ENCODE measurements at places on chromosomes 6 and 20.

DNA sequence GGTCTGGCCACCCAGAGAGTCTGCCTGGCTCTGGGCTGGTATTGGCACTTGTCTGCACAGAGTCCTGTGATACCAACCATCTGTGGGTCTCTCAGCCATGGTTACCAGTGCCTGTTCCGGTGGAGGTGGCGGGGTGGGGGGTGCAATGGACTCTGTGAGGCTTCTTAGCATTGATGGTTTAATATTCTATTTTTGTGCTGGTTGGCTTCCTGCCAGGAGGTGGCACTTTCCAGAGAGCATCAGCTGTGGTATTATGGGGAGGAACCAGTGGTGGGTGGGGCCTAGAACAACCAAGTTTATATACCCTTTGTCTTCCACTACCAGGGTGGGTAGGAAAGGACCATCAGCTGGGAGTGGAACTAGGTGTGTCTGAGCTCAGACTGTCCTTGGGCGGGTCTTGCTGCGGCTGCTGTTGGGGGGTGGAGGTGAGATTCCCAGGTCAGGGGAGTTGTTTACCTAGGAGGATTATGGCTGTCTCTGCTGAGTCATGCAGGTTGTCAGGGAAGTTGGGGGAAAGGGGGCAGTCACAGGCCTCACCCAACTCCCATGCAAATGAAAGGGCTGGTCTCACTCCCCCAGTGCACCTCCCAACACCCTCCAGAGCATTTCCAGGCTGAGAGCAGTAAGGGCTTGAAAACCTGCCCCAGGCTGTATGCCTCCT is 117.5 kb downstream of the FLRT3 start:
- no peak for DNase-seq

- no peak for DNase-seq
Observed at GRCh38 chr20:60268491-60268890, 310.3 kb downstream of the CDH26 start.

GRCh38 chr6:32298632-32299336 is 72.9 kb downstream of the TSBP1 start:
- DNase-seq, result no peak

DNA sequence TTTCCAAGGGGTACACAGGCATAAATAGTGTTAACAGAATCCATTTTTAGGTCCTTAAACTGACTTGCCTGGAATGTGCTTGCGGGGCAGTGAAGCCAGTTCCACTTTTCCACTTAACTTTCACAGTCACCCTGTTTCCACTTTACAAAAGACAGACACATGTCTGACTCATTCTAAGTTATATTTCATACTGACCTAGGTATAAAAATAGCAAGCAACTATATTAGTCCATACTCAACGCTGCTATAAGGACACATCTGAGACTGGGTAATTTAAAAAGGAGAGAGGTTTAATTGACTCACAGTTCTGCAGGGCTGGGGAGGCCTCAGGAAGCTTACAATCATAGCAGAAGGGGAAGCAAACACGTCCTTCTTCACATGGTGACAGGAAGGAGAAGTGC is 88.2 kb downstream of the MTFR2 start:
- DNase-seq, result no peak

GRCh38 chr6:166488076-166488685 is 98.3 kb downstream of the RAMACL start:
- DNase-seq, result no peak

DNA sequence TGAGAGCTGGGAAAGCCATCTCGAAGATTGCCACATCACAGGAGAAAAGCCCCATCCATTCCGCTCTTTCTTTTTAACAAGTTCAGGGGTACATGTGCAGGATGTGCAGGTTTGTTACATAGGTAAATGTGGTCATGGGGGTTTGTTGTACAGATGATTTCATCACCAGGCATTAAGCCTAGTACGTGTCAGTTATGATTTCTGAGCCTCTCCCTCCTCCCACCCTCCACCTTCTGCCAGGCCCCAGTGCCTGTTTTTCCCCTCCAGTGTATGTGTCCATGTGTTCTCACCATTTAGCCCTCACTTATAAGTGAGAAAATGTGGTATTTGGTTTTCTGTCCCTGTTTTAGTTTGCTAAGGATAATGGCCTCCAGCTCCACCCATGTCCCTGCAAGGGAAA is 566.5 kb upstream of the AGPAT4 start:
- DNase-seq, result no peak

- no peak for DNase-seq
Observed at GRCh38 chr20:53195876-53196610, 223.9 kb downstream of the TSHZ2 start.

DNA sequence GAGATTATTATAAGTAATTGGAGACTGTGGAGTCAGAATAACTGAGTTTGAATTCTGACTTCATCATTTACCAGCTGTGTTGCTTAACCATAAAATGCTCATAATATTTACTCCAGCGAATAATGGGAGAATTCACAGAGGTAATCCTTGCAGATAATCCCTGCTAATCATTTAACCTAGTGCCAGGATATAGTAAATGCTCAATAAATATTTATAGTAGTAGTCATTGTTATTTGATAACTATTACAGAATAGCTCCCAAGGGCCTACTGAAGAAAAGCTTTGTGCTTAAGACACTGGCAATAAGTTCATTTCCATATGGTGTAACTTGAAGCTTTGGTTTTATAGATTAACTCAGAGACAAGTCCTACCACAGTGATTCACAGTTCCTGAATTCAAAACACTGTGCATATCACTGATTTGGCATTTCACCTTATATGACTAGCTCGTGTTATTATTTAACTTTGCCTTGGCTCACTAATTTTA is 208.8 kb upstream of the PLCB4 start:
- DNase-seq, result no peak

- DNase-seq, result no peak
Observed at GRCh38 chr20:10466855-10467254, 31.8 kb downstream of the SLX4IP start.

- no peak for DNase-seq
Observed at GRCh38 chr6:111642463-111643158, 36.9 kb upstream of the TRAF3IP2 start.

DNA sequence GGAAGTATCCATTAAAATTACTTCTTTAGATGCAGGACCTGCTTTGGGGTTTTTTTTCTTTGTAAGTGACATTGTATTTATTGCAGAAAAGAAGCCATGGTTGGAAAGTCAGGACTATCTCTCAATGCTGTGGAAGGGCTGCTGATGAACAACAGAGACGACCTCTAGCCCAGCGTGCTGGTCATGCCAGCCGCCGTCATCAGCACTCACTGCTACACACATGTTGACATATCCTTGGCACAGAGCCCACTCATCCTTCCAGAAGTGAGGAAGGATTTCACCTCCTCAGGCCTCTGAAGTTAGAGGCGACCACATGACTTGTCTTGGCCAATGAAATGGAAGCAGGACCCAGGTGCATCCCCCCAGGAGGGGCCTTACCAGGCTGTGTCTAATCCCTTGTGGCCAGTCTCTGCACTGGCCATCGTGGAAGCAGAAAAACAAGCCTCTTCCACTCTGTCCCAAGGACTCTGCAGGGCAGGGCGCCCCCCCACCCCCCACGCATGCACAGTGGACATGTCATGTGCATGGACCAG is 343.5 kb downstream of the TAF4 start:
- no peak for DNase-seq

Measured in activated CD8-positive, alpha-beta memory T cell treated with anti-CD3 and anti-CD28 coated beads for 48 hours (primary cell).